ENCODE measurements at places on chromosomes 12 and 14.

- DNase-seq, result no peak
Measured at GRCh38 chr14:60485057-60485597, 736 bp downstream of the C14orf39 start.

GRCh38 chr12:131583090-131583712 is 127.7 kb upstream of the SFSWAP start:
- no peak for DNase-seq

DNA sequence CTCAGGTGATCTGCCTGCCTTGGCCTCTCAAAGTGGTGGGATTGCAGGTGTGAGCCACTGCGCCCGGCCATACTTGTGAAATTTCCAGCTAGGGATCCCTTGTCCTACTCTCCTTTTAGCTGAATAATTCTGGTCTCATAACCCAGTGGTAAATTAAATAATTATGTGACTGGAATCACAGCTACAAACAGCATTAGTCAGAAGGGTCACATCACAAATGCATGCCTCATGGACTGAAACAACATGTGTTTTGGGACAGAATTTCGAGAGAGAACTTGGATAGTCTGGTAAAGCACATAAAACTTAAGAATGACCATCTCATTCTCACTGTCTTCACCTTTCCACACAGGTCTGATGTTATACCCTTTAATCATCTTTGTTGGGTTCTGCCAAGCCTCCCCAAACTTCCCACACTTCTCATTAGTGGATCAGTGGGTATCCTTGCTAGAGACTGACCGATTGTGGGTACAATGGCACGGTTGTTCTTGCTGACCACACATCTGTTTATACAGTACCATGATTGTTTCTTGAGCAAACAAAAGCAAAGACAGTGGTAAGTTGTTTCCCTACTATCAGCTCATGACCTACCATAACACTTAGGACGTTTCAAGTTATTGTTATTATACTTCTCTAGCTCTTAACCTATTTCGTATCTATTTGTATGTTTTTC is 5.1 kb downstream of the GPRC5D start:
- DNase-seq, result no peak

- DNase-seq, result no peak
Measured at GRCh38 chr12:65741656-65742017, 82.6 kb upstream of the HMGA2 start.

Measured in spleen (tissue), 13 donors.